Caco-2 (cell line): ENCODE measurements at places on chromosomes 7 and 10.

DNA sequence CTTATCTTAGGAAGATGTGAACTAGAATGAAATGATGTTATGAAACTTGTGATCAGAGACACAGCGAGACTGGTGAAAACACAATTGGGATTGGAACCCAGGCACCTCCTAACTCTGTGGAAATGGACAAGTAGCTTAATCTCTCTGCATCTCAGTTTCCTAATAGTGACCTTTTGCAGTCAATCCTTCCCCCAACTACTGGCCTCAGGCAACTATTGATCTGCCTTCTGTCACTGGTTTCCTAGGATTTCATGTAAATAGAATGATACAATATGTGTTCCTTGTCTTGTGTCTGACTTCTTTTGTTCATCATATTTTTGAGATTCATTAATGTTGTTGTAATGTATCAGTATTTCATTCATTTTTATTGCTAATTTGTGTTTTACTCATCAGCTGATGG is 341.7 kb downstream of the REEP3 start:
- H3K27ac ChIP-seq, result no peak overlapping the region
- H3K27me3 ChIP-seq, result peaks cover 2% of the 10 kb centered on the region
- H3K4me1 ChIP-seq, result peaks cover 7% of the 10 kb centered on the region; the same call in 1 of the 2 replicates

DNA sequence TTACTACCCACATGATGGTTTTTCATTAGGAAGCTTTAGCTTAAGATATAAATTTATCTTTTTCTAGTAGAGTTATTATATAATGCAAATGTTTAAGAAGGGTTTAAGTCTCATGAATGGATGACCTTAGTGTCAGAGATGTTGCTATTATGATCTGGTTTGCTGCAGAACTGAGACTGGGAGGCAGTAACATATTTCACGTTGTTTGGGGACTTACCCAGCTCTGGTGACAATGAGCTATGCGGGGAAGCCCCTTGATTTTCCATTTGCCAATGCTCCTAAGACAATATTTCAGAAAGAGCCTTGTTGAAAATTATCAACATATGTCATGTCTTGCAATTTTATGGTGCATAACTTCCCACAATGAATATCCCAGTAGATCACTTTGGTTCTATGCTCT is 754.6 kb downstream of the REEP3 start:
- no peak overlapping the region for H3K27ac ChIP-seq
- no peaks in the 10 kb centered on the region for H3K36me3 ChIP-seq
- no peak for DNase-seq
- H3K27me3 ChIP-seq, result no peaks in the 10 kb centered on the region

- H3K27me3 ChIP-seq, result no peaks in the 10 kb centered on the region
- DNase-seq, result no peak
- no peaks in the 10 kb centered on the region for H3K36me3 ChIP-seq
- H3K27ac ChIP-seq, result no peak overlapping the region
- H3K4me3 ChIP-seq, result no peak overlapping the region
- no peaks in the 10 kb centered on the region for H3K4me1 ChIP-seq
These were observed 253.6 kb downstream of the CCSER2 start for GRCh38 chr10:84581976-84582375.

DNA sequence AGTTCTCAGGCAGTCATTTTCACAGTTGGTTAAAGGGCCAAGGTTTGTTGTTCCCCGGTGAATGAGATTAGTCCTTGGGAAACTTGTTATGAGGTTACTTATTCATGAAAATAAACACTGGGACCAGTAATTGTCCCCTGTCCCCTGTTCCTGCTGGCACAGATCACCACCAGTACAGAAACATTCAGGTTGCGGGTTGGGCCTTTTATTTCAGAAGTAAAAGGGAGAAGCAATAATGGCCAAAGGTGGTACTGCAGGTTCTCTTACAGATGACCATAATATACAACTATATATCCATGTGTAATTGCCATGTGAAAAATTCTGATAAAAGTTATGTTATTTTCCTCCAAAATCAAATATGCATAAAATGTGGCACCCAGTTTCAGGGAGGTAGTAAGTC is 442.0 kb downstream of the SORCS1 start:
- H3K4me1 ChIP-seq, result no peaks in the 10 kb centered on the region
- no peak for DNase-seq
- H3K4me3 ChIP-seq, result no peak overlapping the region
- H3K27me3 ChIP-seq, result no peaks in the 10 kb centered on the region
- H3K36me3 ChIP-seq, result no peaks in the 10 kb centered on the region

DNA sequence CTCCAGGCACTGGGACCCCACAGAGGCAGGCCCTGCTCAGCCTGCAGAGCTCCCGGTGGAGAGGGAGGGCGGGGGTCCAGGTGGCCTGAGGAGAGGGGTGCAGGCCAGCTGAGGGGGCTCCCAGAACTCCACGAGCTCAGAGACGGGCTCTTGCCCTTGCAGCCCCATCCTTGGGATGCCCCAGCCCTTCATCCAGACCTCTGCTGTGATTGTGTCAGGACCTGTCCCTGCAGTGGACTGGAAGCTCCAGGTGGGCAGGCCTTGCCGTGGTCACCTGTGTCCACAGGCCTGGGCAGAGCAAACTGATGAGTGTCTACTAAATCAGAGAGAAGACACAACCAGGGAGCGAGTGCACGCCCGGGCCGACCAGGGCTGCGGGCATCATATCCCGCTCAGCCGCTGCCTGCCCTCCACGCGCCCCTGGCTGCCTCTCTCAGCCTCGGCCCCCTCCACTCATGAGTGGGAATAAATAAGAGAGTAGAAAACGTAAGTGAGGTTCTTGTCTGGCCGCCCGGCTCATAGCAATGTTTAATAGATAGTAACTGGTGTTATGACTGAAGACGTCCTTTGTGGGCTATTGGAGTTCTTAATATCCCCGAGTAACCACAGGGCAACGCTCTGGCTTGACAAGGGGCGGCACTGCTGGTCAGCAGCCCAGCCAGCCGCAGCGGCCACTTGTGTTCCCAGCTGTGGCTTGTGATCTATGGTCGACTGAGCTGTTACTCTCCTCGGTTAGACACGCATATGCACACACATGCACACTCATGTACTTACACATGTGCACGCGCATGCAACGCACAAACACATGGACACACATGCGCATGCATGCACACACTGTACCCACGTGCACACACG is 105.6 kb downstream of the LHPP start:
- H3K27me3 ChIP-seq, result no peaks in the 10 kb centered on the region; the same call in 1 of the 2 replicates
- H3K4me1 ChIP-seq, result no peaks in the 10 kb centered on the region
- H3K4me3 ChIP-seq, result no peak overlapping the region

DNA sequence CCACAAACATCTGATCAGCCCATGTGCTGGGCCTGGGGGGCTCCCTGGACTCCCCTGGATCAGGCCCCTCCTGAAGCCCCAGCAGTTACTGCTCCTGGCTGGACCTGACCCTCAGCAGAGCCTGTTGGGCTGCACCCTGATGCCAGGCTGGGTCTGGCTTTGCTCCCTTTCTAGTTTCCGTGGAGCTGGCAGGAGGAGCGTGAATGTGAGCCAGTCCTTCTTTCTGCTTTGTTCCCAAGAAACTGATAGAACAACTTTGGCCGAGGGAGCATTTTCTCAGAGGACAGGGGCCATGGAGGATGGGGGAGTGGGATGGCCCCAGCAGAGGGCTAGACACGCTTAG is 128.2 kb downstream of the NEURL1 start:
- H3K27ac ChIP-seq, result no peak overlapping the region
- no peaks in the 10 kb centered on the region; the same call in 1 of the 2 replicates for H3K36me3 ChIP-seq
- no peaks in the 10 kb centered on the region for H3K27me3 ChIP-seq
- H3K4me1 ChIP-seq, result no peaks in the 10 kb centered on the region

DNA sequence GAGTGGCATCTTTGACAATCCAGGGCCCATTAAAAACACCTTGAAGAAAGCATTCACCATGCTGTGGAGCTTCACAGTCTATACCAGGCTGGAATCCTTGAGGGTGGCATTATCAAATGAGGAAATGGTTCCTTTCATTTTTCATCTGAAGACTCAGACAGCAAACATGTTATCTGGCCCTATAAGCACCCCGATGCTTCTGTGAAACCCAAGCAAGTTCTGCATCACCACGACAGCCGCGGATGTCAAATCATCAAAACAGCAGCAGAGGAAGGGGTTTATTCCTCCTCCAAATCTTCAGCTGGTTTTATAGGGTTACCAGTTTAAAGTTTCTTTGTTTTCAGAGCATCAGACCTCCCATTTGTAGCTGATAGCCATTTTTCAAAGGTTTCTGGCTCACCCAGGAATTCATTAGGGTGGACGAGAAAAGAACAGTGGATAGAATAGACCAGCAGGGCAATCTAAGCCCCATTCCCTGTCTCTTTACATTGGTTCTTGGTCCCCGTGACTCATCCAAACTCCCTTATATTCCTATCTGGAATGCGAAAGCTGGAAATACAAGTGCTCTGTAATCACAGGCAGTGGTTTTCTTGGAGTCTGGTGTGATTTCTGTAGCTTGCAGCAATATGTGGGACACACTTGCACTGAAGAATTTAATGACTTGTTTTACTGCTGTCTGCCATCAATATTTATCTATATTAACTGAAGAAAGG is 217.9 kb downstream of the SKAP2 start:
- no peak for DNase-seq
- H3K4me1 ChIP-seq, result no peaks in the 10 kb centered on the region
- H3K27me3 ChIP-seq, result no peaks in the 10 kb centered on the region
- H3K4me3 ChIP-seq, result no peak overlapping the region
- no peaks in the 10 kb centered on the region for H3K36me3 ChIP-seq

GRCh38 chr7:108436906-108437305 is 19.3 kb downstream of the NRCAM start:
- H3K27me3 ChIP-seq, result no peaks in the 10 kb centered on the region
- no peak overlapping the region for H3K27ac ChIP-seq
- no peaks in the 10 kb centered on the region for H3K36me3 ChIP-seq
- no peak overlapping the region for H3K4me3 ChIP-seq
- DNase-seq, result no peak

- DNase-seq, result no peak
- H3K36me3 ChIP-seq, result no peaks in the 10 kb centered on the region
- H3K4me1 ChIP-seq, result no peaks in the 10 kb centered on the region
- H3K4me3 ChIP-seq, result no peak overlapping the region
- H3K27me3 ChIP-seq, result no peaks in the 10 kb centered on the region
These were observed 63.8 kb upstream of the FAM204A start for GRCh38 chr10:118405928-118406327.

DNA sequence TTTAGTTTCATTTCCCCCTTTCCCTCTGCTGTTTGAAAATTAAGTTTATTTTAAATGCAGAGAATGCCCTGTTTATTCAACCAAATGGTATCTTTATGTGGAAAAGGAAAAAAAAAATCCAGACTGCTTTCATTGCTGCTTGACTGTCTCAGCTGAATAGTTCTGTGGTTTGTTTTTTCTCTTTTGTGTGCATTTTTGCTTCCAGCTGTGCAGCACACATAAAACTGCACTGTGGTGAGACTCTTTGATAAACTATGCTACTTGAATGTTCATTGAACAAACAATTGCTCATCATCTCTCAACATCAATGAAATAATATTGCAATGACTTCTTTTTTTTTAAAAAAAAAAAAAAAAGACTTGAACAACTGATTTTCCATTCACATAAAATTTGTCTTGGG is 78.6 kb upstream of the GLI3 start:
- H3K36me3 ChIP-seq, result no peaks in the 10 kb centered on the region
- no peak for DNase-seq
- H3K27me3 ChIP-seq, result no peaks in the 10 kb centered on the region
- H3K4me3 ChIP-seq, result no peak overlapping the region
- no peak overlapping the region for H3K27ac ChIP-seq

- DNase-seq, result no peak
- no peak overlapping the region for H3K27ac ChIP-seq
- no peaks in the 10 kb centered on the region for H3K27me3 ChIP-seq
- H3K36me3 ChIP-seq, result no peaks in the 10 kb centered on the region
- peaks cover 21% of the 10 kb centered on the region for H3K4me1 ChIP-seq
These were observed 135.8 kb downstream of the KCNMA1 start for GRCh38 chr10:77501846-77502261.

DNA sequence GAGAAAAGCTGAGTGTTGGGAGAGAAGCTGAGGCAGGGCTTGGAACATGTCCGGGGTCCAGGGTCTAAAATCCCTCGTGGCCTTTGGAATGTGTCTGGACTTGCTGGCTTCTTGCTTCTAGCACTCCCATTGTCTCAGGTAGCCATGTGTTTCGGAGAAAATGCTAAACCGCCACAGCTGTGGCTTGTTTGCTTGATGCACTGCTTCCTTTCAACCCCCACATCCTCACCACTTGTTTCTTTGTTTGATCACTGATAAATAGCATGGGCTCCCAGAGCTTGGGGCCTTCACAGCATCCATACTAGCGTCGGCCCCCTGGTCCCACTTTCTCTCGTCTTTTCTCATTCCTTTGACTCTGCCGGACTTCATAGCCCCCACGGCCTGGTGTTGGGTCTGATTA is 102.7 kb downstream of the ANKRD26 start:
- no peaks in the 10 kb centered on the region for H3K27me3 ChIP-seq
- no peaks in the 10 kb centered on the region; the same call in 1 of the 2 replicates for H3K36me3 ChIP-seq
- no peak overlapping the region for H3K4me3 ChIP-seq
- no peak for DNase-seq
- no peak overlapping the region for H3K27ac ChIP-seq

DNA sequence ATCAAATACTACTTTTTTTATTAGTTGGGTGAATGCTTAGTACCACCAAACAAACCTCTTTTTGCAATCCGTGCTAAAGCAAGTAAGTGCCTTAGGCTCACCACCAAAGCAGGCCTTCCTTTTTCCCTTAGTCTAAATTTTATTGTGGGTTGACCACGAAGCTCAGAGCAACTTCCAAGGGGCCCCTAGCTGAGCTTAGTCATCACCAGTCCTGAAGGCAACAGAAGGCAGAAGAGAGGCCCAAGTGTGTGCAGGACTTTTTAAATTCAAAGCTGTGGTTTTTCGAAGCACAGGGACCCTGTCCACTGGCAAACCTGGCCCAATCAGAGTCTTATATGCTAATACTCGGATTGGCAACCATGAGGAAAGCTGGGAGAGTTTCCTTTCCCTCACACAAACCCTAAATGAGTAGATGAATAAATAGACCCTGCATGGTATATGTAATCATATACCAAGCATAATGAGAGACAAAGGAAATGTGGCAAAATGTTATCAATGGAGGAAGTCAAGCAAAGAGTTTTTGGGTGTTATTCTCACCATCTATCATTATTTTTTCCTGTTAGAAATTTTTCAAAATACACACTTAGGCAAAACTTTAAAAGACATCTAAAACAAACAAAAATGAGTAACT is 453.2 kb upstream of the GALNT17 start:
- DNase-seq, result no peak
- H3K4me3 ChIP-seq, result no peak overlapping the region
- no peaks in the 10 kb centered on the region for H3K36me3 ChIP-seq
- no peaks in the 10 kb centered on the region for H3K27me3 ChIP-seq
- no peaks in the 10 kb centered on the region for H3K4me1 ChIP-seq

GRCh38 chr10:67783606-67784294 is 54.2 kb downstream of the DNAJC12 start:
- no peak for DNase-seq
- H3K4me3 ChIP-seq, result no peak overlapping the region
- no peak overlapping the region for H3K27ac ChIP-seq
- H3K4me1 ChIP-seq, result no peaks in the 10 kb centered on the region

- no peak for DNase-seq
- H3K36me3 ChIP-seq, result no peaks in the 10 kb centered on the region; the same call in 1 of the 2 replicates
- H3K27ac ChIP-seq, result peak overlapping the region; percentile 23
- no peak overlapping the region for H3K4me3 ChIP-seq
- peaks cover 35% of the 10 kb centered on the region for H3K4me1 ChIP-seq
These were observed 32.4 kb downstream of the KMT2E start for GRCh38 chr7:105046414-105046813.
